RPMI8226 (cell line): ENCODE measurements at places on chromosomes 7 and 10.

DNA sequence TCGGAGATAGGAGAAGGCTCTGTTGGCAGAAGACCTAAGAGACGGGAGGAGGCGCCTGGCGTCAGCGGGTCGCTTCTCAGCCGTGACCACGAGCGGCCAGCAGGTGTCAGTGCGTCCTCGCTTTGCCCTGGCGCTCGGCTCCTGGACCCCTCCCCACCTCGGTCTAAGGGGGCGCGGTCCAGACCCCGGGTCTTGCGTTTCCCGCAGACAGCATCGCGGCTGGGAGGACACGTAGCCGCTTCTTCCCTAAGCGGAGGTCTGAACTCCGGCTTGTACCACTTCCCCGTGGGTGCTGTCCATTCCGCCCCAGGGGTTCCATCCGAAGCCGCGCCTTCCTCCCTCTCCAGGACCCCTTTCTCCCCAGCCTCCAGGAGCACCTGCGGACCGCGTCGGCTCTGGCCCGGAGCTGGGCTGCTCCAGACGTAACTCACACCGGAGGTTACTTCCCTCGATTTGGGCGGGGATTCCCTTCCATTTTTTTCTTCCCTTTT, 593 bp upstream of the ADRA2A start:
- DNase-seq, result peak; percentile 34

GRCh38 chr7:13257661-13258060, 570.2 kb downstream of the ARL4A start:
- no peak for DNase-seq

- no peak for DNase-seq
These were observed 45.3 kb upstream of the MALRD1 start for GRCh38 chr10:19003341-19003740.

- DNase-seq, result no peak
These were observed 44.8 kb downstream of the CLEC2L start for GRCh38 chr7:139568346-139568675.

DNA sequence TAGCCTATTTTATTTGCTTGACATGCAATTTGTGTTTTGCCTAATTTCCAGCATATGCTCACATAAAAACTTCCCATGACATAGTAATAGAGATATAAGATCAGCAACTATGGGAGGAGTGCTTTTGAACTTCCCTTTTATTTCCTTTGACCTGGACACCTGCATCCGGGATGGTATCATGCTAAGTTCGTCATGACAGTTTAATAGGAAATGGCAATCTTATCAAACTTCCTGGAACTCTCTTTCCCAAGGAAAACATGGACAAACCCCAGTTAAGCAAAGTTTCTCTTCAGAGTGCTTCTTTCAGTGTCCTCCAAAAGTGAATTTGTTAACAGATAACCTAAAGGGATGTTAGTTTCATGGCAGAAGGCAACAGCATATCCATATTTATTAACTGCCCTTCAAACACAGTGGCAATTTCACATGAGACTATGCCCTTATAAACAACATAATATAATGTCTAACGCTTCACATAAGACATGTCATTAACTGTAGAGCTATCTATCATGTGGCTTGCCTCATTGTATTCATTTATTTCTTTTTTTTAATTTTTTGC, 474.7 kb upstream of the SEMA3A start:
- DNase-seq, result no peak

DNA sequence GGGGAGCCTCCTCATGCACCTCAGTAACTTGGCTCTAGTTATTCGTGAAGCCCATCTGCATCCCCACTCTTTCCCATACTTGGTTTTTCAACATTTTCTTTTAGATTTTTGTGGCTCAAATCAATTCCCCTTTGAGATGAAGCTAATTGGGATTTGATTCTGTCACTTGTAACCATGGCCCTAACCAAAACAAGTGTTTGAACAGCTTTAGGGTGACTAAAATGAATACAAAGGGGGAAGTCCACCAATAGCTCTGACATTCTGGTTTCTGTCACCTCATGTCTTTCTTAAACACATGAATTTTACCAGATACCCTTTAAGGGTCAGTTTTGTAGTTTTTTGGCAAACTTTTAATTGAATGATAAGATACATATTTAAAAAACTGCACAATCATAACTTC, 87.0 kb downstream of the PCGF5 start:
- DNase-seq, result no peak

GRCh38 chr10:120803972-120804371, 47.2 kb upstream of the WDR11 start:
- DNase-seq, result no peak
